Stimulated activated CD8-positive, alpha-beta memory T cell treated with anti-CD3 and anti-CD28 coated beads, Interleukin-15, amount 100 ng/mL, for 4 hours (primary cell): ENCODE measurements at places on chromosomes 1 and 21.

GRCh38 chr1:209651138-209651587 lies 1.1 kb downstream of the LAMB3 start:
- no peak for DNase-seq

DNA sequence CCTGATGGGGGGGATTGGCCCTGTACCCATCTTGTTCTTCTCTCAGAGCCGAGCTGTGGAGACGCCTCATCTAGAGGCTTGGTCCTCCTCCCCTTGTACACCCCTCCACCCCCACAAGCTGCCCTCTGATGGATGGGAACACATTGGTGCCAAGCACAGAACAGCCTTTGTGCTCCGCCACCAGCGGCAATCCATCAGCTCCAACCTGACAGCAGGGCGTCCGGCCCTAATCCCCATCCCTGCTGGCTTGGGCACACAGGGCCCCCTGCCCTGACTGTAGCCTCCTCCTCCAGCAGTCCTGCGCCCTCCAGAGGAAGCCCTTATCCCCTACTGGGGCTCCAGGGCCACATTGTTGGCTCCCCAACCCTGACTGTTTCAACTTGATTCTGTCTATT lies 3.8 kb upstream of the MYOG start:
- DNase-seq, result no peak

DNA sequence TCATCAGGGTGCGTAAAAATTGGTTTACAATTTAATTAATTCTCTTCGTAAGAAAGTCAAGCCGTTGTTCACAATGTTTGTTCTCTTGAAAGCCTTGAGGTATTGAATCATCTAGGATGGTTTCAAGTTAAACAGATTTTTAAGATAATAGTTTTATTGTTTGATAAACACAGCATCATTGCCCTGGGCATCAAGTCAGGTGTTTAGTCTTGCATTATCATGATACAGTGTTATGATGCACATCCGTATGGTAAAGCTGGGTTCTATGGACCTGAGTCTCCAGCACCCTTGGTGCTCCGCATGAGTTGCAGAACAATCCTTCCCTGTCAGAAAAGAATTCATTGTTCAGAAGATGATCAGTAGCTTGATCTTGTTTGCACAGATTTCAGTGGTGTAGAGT lies 359.5 kb downstream of the LMO4 start:
- DNase-seq, result no peak

GRCh38 chr1:241221319-241221718 lies 135.7 kb downstream of the RGS7 start:
- no peak for DNase-seq
